ENCODE measurements at places on chromosomes 7 and 10.

- no peak for DNase-seq
Observed at GRCh38 chr7:2638224-2638991, 6.6 kb downstream of the TTYH3 start.

DNA sequence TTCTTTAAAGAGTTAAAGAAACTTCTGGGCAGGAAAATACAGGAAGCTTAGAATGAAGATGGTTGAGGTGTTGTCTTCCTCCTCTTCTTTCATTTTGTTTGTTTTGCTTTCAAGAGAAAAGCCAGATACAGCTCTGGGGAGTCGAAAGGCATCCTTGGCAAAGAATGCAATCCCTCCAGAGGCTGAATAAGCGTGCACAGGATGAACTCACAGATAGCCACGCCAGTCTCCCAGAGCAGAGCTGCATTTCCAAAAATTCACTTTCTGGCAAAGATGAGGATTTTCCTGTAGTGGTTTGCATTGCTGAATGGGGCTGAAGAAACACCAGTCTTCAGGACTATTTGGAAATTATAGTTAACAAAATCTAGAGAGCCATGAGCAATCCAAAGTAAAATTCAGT is 336.4 kb downstream of the NRG3 start:
- no peak for DNase-seq

DNA sequence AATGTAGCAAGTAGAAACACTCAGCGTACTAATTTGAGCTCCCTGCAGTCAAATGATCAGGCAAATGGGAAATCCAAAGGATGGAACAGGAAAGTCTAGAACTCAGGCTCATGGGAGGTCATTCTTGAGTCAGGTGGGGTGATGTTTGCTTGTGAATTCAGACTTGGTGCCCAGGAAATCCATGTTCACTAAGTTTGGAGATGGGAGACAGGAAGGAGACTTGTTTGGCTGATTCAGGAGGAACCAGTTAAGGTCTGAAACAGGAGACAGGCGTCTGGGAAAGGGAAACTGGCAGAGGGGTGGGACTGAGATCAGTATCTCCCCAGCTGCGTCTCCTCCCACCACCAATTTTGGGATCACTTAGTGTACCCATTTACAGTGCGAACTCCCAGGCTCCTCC is 38.4 kb upstream of the ZNF438 start:
- DNase-seq, result no peak

DNA sequence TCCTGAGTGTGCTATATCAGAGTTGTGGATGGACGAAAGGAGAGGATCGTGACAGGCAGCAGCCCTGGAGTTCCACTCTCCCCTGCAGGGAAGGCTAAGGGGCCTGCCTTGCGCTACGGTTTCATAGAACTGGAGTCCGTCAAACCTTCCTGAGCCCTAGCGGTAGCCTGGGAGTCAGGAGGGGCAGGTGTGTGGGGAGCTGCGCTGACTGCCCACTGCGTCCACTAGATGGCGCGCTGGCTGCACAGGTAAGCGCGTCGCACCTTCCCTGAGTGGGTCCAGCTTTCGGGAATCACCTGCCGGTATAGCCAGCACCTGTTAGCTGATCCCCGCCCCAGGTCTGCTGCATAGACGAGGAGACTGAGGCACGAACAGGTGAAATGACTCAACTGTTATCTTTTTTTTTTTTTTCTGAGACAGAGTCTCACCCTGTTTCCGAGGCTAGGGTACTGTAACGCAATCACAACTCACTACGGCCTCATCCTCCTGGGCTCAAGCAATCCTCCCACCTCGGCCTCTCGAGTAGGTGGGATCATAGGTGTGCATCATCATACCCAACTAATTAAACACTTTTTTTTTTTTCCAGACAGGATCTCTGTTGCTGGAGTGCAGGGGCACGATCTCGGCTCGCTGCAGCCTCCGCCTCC is 20.2 kb upstream of the BAIAP2L1 start:
- DNase-seq, result no peak

DNA sequence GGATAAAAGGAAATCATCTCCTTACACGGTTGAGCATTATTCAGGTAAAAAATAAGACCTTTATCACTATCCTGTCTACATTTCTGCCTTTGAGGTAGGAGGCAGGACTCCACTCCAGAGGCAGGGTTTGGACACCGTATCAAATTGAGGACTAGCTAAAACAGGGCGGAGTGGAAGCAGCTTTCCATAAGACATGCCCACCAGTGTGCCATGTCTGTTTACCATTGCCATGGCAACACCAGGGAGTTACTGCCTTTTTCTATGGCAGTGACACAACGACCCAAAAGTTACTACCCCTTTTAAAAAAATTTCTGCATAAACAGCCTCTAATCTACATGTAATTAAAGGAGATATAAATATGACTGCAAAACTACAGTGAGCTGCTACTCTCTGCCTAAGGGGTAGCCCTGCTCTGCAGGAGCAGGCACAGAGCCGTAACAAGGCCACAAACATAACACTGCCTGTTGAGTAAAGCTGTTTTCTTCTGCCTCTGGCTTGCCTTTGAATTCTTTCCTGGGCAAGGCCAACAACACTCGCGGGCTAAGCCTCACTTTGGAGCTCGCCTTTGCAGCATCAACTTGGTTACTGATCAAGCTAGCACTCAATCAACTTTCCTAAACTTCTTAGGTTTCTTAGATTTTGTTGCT is 26.5 kb downstream of the DGKB start:
- no peak for DNase-seq

DNA sequence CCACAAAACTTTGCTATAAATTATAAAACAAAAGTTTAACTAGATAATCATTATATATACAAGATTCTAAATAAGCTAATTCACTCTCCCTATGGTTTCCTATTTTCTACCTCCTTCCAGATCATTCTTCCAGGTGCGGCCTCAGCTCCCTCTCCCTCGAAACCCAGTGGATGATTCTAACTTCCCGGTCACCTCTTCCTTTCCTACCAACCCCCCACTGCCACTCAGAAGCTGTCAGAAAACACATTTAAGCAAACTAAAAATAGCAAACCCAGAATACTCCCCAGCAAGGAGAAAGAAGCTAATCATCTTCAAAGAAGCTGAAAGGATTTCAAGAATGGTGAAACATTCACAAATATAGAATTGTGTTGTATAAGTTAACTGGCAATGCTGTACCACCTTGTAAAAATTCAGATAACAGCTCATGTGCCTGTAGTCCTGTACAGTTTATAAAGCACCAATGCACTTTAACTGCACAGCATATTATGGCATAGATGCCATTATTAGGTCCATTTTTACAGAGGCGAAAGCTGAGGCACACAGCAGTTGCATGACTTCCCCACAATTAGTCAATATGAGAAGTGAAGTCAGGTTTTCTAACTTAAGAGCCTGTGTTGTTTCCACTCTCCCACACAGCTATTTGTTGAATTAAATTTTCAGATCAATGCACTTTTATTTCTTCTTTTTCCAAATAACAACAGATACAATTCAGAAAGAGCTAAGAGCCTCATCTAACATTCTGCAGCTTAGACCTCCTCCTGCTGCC is 13.7 kb upstream of the DNTT start:
- no peak for DNase-seq

DNA sequence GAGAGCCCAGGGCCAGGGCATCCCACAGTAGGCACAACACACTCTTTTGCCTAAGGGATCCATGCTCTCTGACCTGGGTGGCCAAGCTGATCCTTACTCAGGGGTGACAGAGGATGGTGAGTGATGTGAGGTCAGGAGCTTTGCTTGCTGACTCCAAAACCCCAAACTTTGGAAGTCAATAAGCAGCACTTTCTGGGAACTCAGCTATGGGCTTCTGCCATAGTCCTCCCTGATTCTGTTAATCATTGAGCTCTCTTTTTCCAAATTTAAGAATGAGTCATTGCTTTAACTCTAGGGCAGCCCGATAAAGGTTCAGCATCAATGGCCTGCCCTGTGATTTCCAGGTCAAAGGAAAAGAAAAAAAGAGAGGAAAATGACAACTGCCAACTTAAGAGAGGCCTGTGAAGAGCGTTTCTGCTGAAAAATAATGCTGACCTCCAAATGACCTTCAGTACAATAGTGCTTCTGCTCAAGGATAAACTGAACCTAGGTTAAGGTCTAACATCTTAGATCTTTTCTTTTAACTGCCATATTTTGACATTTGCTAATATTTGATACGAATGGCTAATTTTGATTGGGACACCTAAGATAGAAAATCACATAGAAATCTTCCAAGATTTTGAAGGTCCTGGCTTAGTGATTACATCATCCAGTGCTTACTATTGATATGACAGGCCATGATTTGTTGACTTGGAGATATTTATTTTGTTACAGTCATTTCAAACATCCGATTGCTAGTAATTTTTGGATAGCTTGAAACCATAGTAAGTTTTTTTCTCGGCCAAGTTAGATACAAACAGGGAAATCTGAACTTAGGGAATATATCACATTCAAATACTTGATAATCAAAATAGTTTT is 20.8 kb upstream of the RELN start:
- DNase-seq, result no peak

DNA sequence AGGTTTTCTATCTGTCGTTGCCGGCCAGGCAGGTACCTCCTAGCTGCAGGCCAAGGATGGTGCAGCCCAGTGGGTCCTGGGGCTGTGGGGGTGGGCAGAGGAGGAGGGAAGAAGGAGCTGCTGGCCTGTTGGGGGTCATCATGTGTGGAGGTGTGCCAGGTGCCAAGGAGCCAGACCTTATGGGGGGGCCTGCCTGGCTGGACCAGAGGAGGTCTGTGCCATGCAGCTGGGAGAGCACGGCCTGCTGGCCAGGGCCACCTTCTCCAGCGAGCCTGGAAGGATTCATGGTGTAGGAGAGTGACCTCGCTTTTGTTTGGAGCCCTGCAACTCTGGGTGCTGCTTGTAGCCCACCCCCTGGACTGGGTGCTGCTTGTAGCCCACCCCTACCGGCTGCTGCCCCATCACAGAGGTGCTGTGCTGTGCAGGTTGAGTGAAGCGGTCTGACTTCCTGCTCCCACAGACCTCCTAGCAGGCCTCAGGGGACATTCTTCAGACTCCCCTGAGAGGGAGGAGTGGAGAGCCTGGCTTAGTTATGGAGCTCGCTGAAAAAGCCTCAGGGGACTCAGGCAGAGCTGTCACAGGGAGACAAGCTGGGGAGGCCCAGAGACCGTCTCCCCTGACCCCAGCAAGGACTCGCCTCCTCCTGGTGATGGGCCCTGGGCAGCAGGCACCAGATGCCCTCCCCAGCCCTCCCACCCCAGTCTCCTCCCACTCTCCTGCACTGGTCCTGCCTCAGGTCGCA is 67.7 kb upstream of the AQP1 start:
- no peak for DNase-seq
